ENCODE measurements at places on chromosomes 2 and 18.
A peak's percentile ranks its signal among the peaks of the same experiment; 100 is the strongest.

GRCh38 chr2:226813148-226813701 lies 13.6 kb upstream of the IRS1 start:
- no peak for DNase-seq

GRCh38 chr2:165573534-165574461 lies 104.3 kb downstream of the CSRNP3 start:
- DNase-seq: no peak

DNA sequence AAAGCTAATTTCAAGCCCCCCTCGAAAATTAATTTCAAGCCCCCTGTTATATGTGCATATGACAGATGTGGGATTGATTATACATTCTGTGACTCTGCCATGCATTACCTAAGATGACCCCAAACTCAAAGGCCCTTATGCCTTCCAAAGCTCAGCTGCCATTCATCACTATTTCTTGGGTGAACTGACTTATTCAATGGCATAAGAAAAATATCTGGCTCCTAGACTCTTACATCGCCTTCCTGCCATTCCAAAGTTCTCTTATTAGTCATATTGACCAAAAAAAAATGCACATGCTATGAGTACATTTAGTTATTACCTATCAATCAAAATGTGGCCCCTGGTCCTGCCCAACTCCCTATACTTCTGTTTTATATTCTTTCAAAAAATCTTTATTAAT lies 291.8 kb upstream of the CHAC2 start:
- DNase-seq: no peak

- no peak for DNase-seq
These were observed 10.3 kb downstream of the HS1BP3 start for GRCh38 chr2:20640411-20641122.

- no peak for DNase-seq
These were observed 16.7 kb downstream of the SCRN3 start for GRCh38 chr2:174412256-174412655.

GRCh38 chr2:226835420-226835795 lies 446 bp upstream of the RHBDD1 start:
- DNase-seq: no peak

- no peak for DNase-seq
These were observed 292.8 kb downstream of the EN1 start for GRCh38 chr2:118554616-118555015.

DNA sequence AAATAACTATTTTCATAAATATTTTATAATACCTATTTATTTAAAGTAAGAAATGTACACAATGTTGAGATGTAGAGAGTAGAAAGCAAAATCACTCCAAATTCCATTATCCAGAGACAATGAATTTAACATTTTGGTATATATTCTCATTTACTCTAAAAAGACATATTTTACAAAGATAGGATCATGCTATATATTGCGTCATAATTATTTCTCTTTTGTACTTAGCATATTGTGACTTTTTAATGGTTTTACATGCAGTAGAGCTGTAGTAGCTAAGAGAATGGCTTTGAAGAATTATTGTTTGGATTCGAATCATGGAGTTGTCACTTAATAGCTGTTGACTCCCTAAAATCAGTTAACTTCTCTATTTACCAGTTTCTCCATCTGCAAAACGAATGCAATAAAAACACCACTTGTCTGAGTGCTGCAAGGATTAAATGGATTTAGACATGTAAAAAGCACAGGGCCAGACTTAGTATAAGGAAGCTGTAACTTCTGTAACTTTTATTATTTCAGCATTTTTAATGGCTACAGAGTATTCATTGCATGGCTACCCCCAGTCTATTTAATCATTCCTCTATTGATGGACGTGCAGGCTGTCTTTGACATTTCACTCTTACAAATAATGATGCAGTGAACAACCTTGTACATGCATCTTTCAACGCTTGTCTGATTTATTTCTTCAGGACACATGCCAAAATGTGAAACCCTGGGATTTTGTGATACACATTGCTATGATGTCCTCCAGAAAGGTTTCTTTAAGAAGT lies 33.2 kb downstream of the KCNS3 start:
- no peak for DNase-seq

- no peak for DNase-seq
These were observed 36.5 kb upstream of the ARMC9 start for GRCh38 chr2:231161877-231162329.

DNA sequence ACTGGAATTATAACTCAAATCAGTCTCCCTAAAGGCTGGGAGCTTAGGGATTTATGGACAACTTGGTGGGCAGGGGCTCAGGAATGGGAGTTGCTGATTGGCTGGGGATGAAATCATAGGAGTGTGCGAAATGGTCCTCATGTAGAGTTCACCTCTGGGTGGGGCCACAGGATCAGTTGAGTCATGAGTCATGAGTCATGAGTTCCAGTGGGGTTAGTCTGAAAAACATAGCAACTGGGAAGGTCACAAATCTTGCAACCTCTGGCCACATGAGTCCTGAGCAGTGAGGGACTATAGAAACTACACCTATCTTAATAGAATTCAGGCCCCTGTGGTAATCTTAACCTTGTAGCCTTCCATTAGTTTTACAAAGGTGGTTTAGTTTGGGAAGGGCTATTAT lies 383.3 kb downstream of the RBM43 start:
- no peak for DNase-seq

GRCh38 chr18:38940475-38940862 lies 1374.9 kb upstream of the CELF4 start:
- DNase-seq: no peak

GRCh38 chr2:234679741-234680687 lies 183.1 kb upstream of the ARL4C start:
- no peak for DNase-seq

- peak; percentile 3 for DNase-seq
These were observed 353.1 kb upstream of the FANCL start for GRCh38 chr2:58594175-58594574.

- DNase-seq: no peak
These were observed 744.4 kb downstream of the KCNJ3 start for GRCh38 chr2:155442755-155443372.

- no peak for DNase-seq
These were observed 1191.4 kb upstream of the SLC39A10 start for GRCh38 chr2:194465641-194466040.

DNA sequence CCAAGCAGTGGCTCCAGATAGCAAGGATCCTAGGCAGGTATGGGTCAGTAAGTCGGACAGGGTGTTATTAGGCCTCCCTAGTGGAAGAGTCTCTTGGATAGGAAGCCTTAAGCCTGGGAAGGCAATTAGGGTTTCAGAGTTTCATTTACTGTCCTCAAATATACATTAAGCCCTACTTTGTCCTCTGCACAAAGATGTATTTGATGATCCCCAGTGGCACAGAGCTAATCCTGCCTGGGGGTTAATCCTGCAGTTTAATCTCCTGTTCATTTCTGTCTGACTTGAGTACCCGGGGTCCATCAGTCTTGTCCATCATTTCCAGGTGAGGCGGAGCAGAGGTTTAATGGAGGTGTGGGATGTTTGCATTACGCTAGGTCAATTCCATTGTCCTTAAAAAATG lies 62.0 kb downstream of the MTCL1 start:
- DNase-seq: no peak

DNA sequence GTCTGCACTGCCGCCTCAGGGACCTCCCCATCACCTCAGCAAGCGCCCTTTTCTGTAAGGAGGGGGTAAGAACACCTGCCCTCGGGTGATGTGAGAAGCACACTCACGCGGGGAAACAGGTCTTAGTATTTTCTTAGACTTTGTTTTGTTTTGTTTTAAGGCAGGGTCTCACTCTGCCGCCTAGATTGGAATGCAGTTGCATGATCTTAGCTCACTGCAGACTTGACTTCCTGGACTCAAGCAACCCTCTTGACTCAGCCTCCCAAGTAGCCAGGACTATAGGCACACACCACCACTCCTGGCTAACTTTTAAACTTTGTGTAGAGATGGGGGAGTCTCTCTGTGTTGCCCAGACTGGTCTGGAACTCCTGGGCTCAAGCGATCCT lies 37.1 kb downstream of the RAMP1 start:
- no peak for DNase-seq

GRCh38 chr2:102103992-102104871 lies 38.3 kb upstream of the IL1R1 start:
- DNase-seq: peak; percentile 91

- no peak for DNase-seq
These were observed 271.2 kb downstream of the LPIN1 start for GRCh38 chr2:12017499-12018157.

GRCh38 chr2:142100970-142101369 lies 29.8 kb downstream of the LRP1B start:
- no peak for DNase-seq

GRCh38 chr2:41886757-41887156 lies 161.1 kb upstream of the PKDCC start:
- DNase-seq: no peak

- DNase-seq: no peak
These were observed 15.6 kb upstream of the PSD4 start for GRCh38 chr2:113157897-113158753.

DNA sequence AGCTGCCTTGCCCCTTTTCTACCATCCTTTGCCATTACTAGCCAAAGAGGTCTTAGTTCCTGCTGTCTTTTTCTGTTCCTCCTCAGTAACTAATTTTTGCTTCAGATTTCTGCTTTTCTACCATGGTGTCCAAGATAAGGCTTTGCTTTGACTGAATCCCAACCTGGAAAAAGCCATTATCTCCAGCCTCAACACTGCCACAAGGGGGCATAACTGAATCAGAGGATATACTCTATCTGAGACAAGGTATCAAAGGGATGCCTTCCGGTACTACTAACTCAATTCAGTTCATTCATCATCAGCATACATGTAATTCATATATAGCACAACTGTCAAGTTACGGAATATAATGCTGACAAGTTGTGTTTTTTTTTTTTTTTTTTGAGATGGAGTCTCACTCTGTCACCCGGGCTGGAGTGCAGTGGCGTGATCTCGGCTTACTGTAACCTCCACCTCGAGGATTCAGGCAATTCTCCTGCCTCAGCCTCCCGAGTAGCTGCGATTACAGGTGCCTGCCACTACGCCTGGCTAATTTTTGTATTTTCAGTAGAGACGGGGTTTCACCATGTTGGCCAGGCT lies 11.4 kb downstream of the OSGEPL1 start:
- DNase-seq: peak; percentile 42

DNA sequence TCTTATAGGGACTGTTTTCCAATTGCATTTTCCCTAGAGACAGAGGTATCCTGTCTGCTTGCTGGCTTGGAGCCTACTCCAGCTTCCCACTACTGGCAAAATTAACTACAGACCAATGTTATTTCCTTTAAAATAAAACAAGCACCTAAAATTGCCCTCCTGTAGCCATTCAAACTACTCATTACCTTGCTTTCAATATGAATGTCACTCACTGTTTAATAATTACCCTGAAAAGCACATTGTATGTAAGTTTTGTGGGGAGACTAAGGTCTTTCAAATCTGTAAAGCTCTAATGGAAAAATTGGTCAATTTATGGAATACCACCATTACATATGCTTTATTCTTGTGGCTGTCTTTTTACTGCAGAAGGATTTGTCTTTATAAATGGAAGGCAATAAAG lies 87.3 kb downstream of the DOCK10 start:
- no peak for DNase-seq

DNA sequence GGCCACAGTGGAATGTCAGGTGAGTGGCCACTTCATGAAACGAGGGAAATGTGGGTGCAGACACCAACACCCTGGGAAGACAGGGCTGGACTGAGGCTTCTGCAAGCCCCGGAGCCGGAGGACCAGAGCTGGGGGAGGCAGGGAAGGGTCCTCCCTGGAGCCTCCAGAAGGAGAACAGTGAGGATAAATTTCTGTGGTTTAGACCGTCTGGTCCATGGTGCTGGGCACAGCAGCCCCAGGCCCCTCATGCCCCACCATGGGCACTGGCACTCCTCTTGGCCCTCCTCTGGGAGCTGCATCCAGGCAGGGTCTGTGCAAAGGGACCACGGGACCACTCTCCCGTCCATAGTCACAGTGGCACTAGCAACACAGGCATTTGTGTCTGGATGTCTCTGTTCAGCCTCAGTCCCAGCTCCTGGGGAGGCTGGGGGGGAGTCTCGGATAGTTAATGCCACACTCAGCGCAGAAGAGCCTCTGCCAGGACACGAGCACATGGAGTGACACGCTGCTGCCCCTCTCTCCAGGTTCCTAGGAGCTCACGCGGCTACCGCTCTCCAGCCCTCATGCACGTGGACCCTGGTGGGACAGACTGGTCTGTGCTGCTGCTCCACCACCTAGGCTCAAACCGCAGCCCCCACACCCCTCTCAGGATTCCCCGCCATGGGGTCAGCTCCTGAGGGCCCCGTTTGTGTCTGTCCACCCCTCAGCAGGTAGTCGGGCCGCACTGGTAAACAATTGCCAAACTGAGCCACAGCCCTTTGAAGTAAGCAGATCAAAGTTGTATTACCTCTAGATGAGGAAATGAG lies 305.9 kb upstream of the SALL3 start:
- DNase-seq: no peak
